ENCODE measurements at places on chromosomes 5 and 9. TPM values are rescaled to one million over a fixed set of nuclear protein-coding genes. Genes with fewer than 3 reads are reported as not detected.
A peak's percentile ranks its signal among the peaks of the same experiment; 100 is the strongest.

Gene SLC6A7
- total RNA-seq = 24.9 TPM

DNA sequence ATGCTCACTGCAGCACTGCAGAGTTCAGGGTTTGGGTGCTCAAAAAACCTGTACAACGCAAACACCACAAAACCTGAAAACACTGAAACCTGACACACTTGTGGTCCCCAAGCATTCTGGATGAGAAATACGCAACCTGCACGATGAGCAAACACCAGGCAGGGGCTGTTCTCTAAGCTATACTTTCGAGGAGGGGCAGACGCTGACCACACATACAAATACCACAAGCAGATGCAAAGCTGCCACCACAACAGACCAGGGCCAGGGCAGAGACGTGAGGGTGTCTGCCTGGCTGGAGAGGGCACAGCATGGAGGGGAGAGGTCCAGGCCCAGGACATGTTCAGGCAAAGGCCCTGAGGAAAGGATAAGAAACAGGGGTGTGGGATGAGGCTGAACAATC lies 23.0 kb downstream of the BARHL1 start:
- H3K36me3 ChIP-seq = peaks cover 6% of the 10 kb centered on the region
- no peaks in the 10 kb centered on the region for H3K27me3 ChIP-seq
- DNase-seq = no peak
- no peaks in the 10 kb centered on the region for H3K4me1 ChIP-seq

Gene GFRA3
- total RNA-seq = 1.8 TPM

DNA sequence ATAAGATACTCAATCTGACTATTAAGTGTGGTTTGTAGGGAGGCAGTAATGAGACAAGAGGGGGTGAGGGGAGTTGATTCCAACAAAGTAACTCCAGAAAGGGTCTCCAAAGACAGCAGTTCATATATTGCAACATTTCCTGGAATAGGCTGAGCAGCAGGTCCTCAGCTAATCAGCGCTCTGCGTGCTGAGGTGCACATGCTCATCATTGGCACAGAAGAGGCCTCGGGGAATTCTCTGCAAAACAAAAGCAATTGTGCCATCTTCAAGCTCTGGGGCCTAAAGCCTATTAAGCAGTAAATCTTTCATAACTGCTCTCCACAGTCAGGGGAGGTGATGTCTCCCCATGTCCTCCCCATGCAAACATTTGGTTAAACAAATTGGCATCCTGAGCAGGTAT lies 357.3 kb downstream of the SPOCK1 start:
- H3K4me1 ChIP-seq = no peaks in the 10 kb centered on the region
- H3K4me3 ChIP-seq = no peak overlapping the region
- no peak for DNase-seq
- H3K27ac ChIP-seq = no peak overlapping the region
- H3K27me3 ChIP-seq = no peaks in the 10 kb centered on the region

DNA sequence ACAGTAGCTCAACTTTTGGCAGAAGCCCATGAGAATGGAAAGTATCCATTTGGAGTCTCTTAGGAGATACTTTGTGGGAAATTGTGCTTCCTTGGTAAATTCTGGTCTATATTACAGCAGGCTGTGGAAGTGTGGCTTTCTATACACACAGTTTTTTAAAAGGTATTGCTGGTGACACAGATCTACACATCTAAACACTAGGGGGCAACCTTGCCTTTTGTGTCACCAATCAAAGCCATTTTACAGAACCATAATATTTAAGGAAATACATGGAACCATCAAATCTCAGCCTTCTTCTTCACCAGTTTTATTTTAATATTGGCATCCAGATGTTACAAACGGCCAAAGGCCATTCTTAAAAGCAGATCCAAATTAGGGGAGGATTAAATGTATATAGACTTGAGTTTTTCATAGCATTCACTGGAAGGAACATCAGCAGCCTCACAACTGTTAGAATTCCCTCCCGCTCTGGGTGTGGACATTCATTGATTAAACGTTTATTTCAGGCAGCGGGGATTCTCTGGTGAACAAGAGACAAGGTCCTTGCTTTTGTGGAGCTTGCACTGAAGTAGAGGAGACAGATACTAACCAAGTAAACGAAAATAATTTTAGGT lies 132.4 kb upstream of the EPB41L4A start:
- no peaks in the 10 kb centered on the region for H3K27me3 ChIP-seq
- no peak overlapping the region for H3K4me3 ChIP-seq
- H3K4me1 ChIP-seq = no peaks in the 10 kb centered on the region
- DNase-seq = peak; percentile 53
- no peaks in the 10 kb centered on the region for H3K36me3 ChIP-seq
- no peak overlapping the region for H3K27ac ChIP-seq

Gene IFNW1
- total RNA-seq = not detected

- no peak for DNase-seq
- H3K4me1 ChIP-seq = no peaks in the 10 kb centered on the region
- no peaks in the 10 kb centered on the region for H3K36me3 ChIP-seq
- no peaks in the 10 kb centered on the region for H3K27me3 ChIP-seq
- H3K4me3 ChIP-seq = no peak overlapping the region
Observed at GRCh38 chr5:15023846-15024245, 152.3 kb upstream of the ANKH start.

GRCh38 chr9:121156263-121156731 lies 45.4 kb downstream of the RAB14 start:
- H3K4me1 ChIP-seq = no peaks in the 10 kb centered on the region
- no peaks in the 10 kb centered on the region for H3K36me3 ChIP-seq
- no peak overlapping the region for H3K27ac ChIP-seq
- no peaks in the 10 kb centered on the region for H3K27me3 ChIP-seq
- DNase-seq = no peak

Gene FAM221B
- not detected for total RNA-seq

DNA sequence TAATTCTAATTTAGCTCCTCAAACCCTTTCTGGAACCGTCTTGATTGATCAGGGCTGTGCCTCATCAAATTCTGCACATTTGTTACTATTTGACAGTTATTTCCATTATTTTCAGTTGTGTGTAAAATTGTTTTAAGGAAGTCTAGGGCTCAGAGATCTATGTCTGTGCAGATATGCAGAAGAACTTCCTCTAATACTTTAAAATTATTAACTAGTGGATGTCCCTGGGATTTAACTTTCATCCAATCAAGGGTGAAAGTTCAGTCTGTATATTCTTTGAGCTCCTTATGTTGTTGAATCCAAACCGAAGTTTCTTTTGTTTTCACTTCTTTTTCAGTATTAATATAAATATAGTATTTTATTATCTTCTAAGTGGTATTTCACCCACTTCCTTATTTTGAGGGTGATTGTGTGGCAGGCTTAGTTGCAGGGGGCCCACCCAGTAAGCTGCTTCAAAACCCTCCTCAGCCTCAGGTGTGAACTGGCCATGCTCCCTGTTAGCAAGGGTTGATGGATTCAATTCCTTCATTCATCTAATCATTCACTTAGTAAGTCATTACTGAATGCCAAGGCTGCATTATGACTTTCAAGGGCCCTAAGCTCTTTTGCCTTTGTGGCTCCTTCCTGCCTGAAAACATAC lies 2.1 kb upstream of the CAMLG start:
- no peaks in the 10 kb centered on the region for H3K27me3 ChIP-seq
- no peak overlapping the region for H3K27ac ChIP-seq
- H3K36me3 ChIP-seq = no peaks in the 10 kb centered on the region
- DNase-seq = no peak

Gene PCDHGB6
- total RNA-seq = 1.0 TPM

DNA sequence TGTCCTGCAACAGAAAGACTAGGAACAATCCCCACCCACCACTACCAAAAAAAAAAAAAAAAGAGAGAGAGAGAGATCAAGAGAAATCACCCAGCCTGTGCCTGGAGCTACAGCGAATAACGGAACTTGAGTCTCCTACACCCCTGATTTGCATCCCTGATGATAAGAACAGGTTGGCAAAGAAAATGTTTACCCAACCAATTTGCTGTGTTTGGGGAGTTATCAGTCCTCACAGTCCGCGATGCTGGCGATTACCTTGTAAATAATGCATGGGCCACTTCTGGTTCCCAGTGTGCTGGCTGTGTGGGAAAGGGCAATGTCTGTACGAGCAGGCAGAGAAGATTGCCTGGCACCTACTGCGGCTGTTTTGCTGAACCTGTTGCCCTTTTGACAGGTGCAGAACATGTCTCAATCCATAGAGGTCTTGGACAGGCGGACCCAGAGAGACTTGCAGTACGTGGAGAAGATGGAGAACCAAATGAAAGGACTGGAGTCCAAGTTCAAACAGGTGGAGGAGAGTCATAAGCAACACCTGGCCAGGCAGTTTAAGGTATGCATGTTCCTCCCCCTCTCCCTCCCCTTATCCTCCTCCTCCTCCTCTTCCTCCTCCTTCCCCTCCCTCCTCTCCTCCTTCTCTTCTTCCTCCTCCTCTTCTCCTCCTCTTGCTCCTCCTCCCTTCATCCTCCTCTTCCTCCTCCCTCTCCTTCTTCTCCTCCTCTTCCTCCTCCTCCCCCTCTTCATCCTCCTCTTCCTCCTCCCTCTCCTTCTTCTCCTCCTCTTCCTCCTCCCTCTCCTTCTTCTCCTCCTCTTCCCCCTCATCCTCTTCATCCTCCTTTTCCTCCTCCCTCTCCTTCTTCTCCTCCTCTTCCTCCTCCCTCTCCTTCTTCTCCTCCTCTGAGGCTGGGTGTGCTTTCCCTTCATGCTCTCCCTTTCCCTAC lies 8.3 kb downstream of the OLFM1 start:
- DNase-seq = no peak
- H3K36me3 ChIP-seq = no peaks in the 10 kb centered on the region
- no peaks in the 10 kb centered on the region for H3K27me3 ChIP-seq
- no peaks in the 10 kb centered on the region for H3K4me1 ChIP-seq

DNA sequence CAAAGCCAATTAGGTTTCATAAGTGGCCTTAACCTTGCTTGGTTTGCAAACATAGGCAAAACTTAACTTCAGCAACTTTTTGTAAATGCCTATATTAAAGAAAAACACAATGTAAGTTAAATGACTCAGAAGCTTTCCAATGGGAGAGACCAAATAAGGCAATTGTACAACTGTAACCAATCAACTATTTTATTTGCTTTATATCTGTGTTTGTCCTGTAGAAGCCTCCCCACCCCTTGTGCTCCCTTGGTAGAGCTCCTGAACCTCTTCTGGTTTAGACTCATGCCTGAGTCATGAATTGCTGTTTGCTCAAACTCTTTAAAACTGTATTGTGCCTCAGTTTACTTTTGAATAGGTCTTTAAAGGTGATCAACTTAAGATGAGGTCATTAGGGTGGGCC lies 3.0 kb upstream of the C1QTNF3 start:
- H3K4me1 ChIP-seq = no peaks in the 10 kb centered on the region
- no peaks in the 10 kb centered on the region for H3K27me3 ChIP-seq
- DNase-seq = no peak
- H3K4me3 ChIP-seq = no peak overlapping the region
- no peaks in the 10 kb centered on the region for H3K36me3 ChIP-seq

Measured in colonic mucosa (tissue), 4 donors.